Activated naive CD8-positive, alpha-beta T cell treated with anti-CD3 and anti-CD28 coated beads, Interleukin-2, amount 50 U/mL, for 16 hours (primary cell): ENCODE measurements at places on chromosomes 7 and 10.

GRCh38 chr10:131850383-131850870, 50.4 kb upstream of the PPP2R2D start:
- DNase-seq = no peak

DNA sequence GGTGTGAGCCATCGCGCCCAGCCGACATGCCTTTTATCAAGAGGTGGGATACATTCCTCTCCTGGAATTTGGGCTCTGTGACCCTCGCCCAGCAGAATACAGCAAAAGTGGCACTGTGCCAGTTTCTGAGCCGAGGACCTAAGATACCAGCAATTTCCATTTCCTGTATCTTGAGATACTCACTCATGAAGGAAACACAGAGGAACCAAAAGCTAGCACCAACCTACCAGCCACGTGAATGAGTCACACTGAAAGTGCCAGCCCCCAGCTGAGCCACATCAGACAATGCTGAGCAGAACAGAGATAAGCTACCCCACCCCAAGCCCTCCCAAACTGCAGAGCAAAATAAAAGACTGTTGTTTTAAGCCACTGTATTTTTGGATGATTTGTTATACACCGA, 56.3 kb downstream of the CACUL1 start:
- DNase-seq = peak; percentile 75

DNA sequence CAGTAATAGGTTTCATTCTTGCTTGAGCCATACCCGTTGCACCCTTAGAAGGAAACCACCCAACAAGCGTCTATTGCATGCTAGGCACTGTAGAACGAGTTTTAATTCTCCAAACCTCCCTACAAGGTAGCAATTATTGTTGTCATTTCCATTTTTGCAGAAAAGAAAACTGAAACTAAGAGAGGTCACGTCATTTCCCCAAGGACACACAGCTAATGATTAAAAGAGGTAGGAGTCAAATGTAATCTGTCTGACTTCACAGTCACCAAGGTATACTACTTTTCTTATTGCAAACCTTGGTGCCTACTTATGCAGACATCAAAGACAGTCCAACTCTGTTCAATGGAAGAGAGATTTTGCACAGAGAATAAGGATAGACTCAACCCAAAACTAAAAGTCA, 49.1 kb upstream of the C1QL3 start:
- no peak for DNase-seq

GRCh38 chr7:99380032-99380822, 5.7 kb downstream of the ARPC1B start:
- no peak for DNase-seq

DNA sequence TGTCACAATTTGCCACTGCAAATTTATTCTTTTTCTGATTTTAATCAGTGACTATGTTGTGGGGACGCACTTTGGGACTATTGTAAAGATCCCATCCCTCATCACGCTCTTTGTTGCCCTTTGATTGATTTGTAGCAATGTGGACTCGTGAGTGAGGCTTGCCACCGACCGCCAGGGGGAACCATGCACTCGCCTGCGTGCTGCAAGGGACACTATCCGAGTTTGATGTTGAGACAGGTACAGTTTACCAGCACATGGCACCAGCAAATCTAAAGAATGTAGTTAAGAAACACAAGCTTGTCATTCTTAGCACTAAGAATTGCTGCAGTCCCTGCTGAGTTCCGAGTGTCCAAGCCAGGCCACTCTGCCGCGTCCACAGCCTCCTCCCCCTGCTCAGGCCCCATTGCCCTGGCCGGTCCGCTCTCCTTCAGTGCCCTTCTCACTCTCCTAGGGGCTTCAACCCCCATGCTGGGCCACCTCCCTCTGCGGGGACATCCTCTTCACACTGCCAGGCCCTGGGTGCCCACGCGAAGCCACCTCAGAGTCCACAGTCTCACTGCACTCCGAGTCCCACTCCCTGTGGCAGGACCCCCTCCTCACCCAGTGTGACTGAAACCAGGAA, 2.0 kb upstream of the SFTPA2 start:
- peak; percentile 21 for DNase-seq

DNA sequence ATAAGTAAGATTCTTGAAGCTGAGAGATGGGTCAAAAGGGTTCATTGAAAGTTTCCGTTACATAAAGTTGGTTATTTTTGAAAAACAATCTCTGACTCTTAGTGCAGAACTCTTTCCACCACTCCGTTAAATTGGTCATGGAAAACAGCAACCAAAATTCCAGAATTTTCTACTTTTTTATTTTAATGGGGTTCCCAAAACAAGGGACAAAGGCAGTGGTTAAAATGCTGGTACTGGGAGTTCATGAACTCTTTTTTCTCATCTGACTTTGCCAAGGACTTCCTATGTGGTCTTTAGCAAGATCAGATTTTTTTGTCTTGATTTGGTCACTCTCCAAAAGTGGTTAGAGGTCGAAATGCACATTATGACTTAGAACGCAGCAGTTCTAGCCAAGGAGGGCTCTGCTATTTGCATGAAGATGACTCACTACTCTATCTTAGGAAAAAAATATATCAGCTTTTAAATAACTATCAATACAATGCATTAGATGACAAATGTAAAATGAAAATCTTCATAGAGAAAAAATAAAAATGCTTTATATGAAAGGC, 145.7 kb downstream of the REEP3 start:
- no peak for DNase-seq

- DNase-seq = no peak
Observed at GRCh38 chr10:30160271-30160982, 101.0 kb upstream of the JCAD start.

- DNase-seq = no peak
Observed at GRCh38 chr7:128132426-128133069, 101.3 kb upstream of the LRRC4 start.

GRCh38 chr10:104339469-104340110, 1.3 kb upstream of the ITPRIP start:
- DNase-seq = no peak

DNA sequence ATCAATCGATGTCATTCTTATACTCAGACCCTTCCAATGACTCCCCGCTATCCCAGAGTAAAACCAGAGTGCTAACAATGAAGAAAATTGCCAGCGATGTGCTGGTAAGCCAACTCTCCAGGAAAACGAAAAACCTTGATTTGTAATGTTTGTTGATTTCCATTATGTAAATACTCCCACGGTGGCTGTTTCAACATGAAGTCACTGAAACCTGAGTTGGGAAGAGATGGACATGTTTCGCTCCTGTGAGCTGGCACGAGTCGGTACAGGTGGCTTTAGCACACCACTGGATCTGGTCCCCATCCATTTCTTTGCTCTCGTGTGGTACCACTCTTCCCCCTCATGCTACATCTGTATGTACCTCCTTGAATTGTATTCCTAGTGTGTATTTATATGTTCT, 52.9 kb downstream of the AP3M1 start:
- no peak for DNase-seq

- DNase-seq = no peak
Observed at GRCh38 chr10:33532901-33533300, 198.4 kb upstream of the NRP1 start.

DNA sequence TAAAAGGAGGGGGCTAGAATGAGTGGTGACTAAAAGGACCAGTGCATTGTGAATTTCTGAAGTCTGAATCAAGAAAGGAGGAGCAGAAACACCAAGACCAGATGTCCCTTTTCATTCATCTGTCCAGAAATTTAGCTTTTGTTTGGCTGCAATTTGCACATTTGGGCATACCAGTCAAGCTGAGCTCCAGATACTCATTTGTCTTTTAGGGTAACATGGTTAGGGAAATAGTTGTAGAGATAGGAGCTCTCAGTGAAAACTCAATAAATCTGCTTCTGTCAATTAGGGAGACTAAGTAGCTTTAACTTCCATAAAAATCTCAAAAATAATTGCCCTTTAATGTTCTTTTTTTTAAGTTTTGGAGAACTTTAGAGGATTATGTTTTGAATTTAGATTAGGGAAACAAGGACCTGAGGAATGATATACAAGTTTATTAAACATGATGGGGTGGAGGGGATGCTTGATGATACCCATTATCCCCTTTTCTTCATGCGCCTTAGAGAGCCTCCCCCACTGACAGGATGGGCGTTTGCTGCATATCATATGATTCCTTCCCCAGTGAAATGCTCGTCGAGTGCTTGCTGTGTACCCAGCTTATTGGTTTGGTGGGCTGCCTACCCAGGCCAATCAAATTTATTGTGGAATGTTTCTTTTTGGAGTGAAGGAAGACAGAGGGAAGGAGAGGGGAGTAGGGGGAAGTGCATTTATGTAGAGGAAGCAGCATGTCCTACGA, 50.7 kb upstream of the RPA3 start:
- DNase-seq = no peak

DNA sequence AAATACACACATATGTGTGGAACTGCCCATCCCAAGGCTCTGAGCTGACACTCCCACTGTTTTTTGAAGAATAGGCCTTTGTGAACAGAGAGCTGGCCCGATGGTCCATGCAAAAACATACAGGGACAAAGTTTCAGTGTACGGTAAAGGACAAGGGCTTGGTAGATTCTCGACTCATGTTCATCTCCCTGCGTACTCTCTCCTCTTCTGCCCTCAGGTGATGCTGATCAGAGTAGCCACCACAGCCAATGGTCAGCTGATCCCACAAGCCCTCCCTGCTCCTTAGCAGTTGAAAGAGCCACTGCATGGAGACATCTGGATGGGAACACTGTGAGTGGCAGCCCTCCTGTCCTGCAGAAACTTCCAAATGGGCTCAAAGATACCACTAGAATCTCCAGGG, 23.1 kb upstream of the C10orf71 start:
- no peak for DNase-seq

DNA sequence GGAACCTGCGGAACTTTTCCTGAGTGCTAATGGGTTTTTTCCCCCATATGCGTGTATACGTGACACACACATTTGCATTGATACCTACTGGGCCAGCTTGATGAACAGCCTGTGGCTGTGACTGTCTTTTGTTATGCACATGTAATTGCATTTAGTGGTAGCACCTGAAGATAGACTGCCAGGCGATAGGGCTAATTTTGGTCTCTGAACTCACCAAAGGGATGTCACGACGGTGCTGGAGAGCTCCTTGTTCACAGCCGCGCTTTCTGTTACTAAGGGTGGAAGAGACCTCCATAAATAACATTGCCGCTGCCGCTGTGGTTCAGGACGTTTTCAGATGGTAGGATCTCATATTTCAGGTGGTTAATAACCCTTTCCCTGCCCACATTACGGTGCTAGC, 133.2 kb downstream of the CAMK1D start:
- no peak for DNase-seq

GRCh38 chr10:93841961-93842360, 51.8 kb upstream of the SLC35G1 start:
- DNase-seq = no peak

DNA sequence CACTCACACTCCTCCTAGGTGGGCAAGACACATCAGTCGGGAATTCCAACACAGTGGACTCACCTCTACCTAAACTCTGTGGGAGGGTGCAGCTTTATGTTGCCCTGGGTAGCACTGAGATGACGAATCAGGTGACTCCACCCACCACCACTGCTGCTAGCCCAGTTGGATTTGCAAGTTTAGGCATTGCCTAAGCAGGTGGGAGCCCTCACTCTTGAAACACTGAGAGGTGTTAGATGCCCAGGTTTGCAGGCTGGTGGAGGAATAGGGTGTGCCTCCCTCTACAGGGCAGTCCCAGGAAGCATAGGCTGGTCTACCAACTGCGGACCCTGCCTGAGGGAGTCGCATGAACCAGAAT, 708.9 kb downstream of the POM121L12 start:
- DNase-seq = no peak

DNA sequence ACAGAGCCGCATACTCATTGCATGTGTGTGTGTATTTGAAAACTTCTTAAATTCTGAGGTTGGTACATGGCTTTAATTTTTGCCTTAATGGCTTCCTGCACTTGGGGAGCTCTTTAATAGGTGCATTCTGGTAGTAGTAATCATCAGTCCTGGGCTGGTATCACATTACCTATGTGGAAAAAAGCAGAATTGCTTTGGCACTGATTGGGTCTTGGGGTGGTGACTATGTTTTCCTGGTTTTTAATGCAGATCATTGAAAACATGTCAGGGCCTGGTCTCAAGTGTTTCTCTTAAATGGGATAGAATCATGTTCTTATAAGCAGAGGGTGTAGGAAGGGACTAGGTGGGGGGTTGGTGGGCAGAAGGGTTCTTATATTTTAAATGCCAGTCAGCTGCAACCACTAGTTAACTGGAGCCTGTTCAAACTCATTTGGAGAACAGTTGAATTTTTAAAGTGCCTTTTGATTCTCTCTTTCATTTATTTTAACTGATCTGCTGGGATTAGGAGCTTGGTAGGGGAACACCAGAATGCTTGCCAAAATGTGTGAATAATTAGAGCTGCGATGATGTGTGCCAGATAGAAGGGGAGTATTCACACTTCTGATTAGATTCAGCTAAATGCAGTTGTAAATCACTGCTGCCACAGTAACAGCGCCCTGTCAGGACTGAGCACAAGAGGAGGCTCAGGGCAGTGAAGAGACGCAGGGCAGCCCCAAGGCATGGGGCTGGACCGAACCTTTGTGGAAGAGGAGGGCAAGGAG, 633.5 kb upstream of the GALNT17 start:
- DNase-seq = no peak

DNA sequence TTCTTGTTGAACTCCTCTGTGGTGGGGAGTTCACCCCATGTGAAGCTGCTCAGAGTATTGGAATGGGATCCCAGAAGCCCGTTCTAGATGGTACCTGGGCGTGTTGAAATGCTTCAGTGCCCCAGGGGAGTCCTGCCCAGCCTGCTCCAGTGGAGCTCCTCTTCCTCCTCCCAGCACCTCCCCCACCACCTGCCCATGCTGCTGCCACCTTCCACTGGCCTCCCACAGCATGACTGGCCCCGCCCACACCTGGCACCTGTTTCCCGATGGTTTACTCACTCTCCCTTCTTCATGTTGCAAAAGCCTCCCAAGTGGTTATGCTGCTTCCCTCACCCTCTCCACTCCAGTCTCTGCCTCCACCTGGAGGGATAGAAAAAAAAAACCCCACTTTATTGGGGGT, 32.2 kb upstream of the PCBD1 start:
- DNase-seq = no peak

DNA sequence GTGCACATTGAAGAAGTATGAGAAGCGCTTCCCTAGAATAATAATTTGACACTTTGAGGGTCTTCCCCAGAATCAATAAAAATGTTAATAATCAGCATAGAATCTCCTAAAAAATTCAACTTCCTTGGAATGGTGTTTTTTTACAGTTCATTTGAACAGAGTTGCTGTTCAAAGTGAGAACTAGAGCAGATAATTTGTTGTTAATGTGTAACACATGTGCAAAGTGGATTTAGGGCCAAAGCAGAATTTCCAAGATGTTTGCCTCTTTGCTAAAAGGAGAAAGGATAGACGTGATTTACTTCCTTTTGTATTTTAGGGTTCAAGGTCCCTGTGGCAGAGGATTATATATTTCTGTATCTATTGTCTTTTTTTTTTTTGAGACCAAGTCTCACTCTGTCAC, 73.8 kb downstream of the ZNF277 start:
- DNase-seq = no peak
